ENCODE measurements at places on chromosomes 12 and 14.

DNA sequence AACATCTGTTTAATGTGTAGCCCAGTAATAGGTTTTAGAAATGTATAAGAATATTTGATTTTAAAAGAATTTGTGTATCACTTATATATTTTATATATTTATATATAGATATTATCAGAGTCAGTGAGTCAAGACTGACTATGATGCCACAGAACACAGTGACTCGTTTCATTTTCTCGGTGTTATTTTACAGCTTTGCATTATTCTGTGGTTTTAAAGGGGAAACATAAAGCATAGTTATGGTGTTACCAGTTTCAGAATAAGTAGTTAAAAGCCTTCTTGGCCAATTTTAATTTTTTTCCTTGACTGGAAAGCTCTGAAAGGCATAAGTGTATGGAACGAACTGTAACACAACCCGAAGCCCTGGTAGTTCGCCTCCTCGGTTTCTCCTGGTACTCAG lies 91.0 kb downstream of the GRIP1 start:
- DNase-seq: no peak

- DNase-seq: no peak
Observed at GRCh38 chr12:26114720-26115401, 10.0 kb downstream of the BHLHE41 start.

DNA sequence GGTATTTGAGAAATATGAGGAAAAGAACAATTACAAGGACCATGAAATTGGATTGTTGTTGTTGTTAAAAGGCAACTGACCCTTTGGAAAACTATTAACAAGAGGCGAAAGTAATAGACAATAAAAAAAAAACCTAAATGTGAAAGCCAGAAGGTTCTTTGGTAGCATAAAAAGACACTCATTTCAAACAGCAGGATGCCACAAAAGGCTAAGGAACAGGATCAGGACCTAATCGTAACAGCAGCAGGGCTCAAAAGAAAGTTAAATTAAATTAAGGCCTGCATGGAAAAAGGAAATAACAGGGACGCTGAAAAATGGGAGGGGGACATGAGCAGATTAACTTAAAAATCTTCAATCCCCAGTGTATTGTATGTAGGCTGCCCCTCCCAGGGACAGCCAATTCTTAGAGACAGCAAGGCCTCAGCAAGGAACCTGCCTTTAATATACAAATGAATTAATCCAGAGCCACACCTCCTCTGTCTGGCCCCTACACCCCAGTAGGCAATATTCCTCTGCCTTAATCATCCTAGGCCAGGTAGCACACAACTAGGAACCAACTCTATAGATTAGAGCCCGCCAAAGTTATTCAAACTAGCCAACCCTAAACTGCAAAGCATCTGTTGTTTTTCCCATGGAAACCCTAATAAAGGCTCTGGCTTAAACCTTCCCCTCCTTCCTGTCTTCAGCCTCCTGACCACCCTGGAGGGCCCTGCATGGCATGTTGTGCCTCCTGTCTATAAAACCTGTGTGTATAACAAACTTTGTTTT lies 28.4 kb upstream of the AP4S1 start:
- DNase-seq: no peak

DNA sequence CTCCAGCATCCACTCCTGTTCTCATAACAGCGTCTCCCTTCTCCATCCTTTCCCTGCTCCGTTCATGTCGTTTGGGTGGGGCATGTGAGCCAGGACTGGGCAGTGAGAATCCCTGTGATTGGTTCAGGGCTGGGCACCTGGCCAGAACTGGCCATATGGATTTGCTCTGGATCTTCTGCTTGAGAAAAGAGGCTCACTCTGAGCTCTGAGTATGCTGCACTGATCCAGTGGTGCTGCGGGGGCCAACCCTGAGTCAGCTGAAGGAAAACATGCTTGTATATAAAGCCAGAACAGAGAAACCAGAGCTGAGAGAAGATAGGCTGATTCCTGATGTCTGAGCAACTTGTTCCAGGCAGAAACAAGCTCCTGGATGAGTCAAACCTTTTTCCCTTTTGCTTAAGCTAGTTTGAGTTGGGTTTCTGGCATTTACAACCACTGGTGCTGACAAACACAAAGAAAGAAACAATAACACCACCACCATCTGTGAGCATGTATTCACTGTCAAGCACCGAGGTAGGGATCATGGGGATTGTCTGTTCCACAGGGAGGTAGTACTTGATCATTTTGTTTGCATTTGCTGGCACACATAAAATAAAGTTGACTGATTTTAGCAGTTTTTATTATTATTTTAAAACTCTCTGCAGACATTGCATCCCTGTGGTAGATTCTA lies 14.0 kb upstream of the HPD start:
- peak; percentile 8 for DNase-seq

DNA sequence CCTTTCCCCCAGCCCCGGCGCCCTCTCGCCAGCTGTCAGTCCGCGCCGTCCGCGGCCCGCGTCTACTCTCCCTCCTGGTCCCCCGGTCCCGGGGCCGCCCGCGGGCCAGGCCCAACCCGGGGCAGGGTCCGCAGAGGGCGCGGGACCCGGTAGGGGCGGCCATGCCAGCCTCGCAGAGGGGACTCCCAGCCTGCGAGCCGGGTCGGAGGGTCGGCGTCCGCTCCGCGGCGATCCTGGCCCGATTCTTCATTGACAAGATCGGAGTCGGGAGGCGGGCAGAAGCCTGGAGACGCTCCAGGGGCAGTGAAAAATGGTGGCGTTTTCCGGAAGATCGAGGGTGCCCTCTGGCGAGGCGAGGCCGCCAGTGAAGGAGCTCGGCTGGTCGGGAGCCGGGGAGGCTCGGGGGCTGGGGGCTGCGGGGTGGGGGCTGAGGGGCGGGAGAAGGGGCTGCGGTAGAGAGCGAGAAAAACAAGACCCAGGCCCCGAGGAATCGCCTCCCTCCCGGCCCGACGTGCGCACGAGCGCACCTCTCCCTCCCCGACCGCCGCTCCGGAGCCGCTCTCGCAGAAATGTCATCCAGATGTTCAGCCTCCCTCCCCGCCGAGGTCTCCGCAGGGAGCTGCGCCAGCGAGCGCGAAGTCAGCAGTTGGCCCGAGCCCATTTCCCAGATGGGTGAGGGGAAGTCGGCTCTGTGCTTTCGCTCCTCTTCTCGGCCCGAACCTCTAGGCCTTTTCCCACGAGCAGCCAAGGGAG lies 647 bp upstream of the TGFB3 start:
- peak; percentile 68 for DNase-seq

DNA sequence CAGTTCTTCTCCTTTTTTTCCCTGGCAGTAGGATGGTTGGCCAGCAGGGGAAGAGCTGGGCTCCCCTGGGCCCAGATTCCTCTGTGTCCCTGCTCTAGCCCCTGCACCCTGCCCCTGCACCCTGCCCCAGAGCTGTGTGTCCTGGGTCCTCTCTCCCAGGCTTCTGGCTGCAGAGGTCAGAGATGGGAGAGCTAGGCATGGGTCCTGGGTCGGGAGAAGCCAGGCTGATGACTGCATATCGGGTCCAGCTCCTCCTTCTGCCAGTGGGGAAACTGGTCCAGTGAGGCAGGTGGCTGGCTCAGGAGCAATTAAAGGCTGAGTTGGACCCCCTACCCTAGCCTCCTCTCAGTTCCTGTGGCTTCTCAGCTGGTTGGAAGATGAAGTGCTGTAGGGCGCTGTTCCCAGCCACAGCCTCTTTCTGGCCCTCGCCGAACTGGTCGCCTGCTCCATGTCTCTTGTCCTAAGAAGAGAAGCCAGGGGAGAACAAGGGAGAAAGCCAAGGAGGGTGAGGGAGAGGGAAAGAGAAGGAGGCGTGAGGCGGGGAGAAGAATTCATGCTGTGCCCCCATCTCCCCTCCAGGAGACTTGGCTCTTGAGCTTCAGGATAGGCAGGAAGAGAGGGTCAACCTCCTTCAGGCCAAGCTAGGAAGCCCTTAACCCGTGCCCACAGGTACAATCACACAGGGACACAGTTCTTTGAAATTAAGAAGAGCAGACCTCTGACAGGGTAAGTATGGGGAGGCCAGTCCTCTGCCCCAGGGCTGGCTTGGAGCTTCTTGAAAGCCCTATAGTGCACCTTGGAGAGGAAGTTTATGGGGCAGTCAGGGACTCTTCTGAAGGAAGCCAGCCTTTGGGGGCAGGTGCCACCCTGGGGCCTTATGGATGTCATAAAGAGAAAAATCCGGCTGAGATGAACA lies 9.5 kb downstream of the VASH1 start:
- DNase-seq: no peak

DNA sequence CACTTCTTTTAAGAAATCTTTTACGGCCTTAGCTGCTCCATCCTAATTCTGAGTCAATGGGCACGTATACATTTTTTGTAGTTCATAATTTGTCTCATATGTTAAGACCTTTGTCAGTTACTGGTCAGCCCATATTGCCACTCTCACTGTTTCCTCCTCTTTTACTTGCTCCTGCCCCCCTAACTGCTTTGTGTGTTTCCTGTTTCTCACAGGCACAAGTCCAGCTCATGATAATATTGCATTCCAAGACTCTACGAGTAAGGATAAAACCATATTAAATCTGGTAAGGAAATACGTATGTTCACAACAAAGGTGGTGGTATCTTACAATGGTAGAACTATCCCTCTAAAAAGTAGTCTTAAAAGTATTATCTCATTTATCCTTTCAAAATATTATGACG lies 111.7 kb downstream of the DNAI7 start:
- no peak for DNase-seq

- DNase-seq: no peak
Observed at GRCh38 chr12:84841591-84841990, 71.0 kb downstream of the SLC6A15 start.

- DNase-seq: peak; percentile 59
Observed at GRCh38 chr12:12718853-12719252, 1.7 kb downstream of the CDKN1B start.

DNA sequence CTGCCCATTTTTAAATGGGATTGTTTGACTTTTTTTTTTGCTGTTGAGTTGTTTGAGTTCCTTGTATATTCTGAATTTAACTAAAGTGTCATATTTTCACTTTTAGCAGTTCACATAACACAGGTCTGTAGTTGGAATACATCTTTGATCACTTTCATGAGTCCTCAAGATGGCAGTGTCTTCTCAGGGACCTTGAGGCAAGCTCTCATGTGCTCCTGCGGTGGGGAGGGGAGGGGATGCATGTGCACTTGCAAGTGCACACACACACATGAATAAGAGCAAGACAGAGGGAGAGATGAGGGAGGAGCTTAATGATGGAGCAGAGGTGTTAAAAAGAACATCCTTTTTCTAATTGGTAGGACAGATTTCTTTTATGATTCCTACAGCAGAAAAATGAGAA lies 291.4 kb upstream of the OR4E1 start:
- DNase-seq: no peak

DNA sequence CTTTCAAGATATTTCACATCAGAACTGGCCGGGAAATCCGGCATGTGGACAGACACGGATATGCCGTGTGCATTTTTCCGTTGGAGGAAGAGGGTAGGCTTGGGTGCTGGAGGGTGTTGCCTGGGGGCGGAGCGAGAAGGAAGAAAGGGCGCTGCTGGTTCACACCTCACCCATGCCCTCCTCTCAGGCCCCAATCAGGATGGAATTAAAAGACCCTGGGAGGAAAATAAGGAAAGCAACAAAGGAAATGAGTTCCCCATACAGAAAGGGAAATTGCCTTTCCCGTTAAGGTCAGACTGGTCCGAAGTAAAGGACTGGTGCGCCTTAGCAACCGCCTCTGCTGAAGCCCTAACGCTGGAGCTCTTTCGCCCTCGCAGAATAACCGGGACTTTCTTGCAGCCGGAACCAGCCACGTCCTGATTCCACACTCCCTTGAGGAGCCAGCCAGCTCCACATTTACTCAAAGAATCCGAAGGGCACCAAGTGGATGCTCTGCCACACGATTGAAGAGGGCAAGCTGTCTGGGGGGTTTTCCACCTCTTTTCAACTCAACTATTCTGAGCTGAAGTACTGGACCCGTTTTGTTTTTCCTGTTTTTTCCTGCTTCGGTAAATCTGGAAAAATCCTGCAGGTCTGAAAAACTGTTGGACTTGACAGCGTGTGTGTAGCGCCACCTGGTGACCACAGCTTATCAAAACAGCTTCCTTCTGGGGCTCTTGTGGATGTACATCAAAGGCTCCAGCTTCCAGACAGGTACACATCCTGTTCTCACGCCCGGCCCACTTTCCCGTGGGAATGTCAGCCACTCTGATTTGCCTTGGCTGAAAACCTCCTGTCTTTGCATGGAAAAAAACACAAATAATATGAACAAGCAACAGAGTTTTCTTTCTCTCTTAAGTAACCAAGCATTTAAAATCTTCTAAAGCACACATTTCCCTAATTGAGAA lies 37.6 kb upstream of the BCL2L14 start:
- peak; percentile 84 for DNase-seq

GRCh38 chr12:127628645-127629044 lies 638.3 kb upstream of the TMEM132C start:
- DNase-seq: no peak

DNA sequence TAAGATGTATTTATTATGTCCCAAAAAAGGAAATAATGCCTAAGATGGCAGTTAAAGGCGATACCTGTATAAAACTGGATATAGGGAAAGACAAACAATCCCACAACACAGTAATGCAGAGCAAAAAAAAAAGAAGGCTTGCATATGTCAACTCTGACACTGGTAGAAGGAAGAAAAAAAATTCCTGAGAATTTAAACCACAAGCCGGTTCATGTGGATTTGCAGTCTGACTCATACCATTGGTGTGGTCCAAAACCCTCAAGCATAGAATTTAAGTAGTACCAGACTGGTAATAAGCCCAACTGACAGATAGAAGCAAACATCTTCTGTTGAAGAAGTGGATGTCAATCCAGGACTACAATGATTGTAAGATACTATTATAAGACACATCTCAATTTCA lies 7.2 kb downstream of the DNAI7 start:
- no peak for DNase-seq

GRCh38 chr12:106227641-106228319 lies 20.0 kb downstream of the CKAP4 start:
- DNase-seq: no peak

GRCh38 chr12:88994537-88994936 lies 357.8 kb downstream of the DUSP6 start:
- no peak for DNase-seq

All from NCI-H1105 treated with DMSO at 0.1 percent for 48 hours (cell line).